ENCODE measurements at places on chromosomes 6 and 20.

DNA sequence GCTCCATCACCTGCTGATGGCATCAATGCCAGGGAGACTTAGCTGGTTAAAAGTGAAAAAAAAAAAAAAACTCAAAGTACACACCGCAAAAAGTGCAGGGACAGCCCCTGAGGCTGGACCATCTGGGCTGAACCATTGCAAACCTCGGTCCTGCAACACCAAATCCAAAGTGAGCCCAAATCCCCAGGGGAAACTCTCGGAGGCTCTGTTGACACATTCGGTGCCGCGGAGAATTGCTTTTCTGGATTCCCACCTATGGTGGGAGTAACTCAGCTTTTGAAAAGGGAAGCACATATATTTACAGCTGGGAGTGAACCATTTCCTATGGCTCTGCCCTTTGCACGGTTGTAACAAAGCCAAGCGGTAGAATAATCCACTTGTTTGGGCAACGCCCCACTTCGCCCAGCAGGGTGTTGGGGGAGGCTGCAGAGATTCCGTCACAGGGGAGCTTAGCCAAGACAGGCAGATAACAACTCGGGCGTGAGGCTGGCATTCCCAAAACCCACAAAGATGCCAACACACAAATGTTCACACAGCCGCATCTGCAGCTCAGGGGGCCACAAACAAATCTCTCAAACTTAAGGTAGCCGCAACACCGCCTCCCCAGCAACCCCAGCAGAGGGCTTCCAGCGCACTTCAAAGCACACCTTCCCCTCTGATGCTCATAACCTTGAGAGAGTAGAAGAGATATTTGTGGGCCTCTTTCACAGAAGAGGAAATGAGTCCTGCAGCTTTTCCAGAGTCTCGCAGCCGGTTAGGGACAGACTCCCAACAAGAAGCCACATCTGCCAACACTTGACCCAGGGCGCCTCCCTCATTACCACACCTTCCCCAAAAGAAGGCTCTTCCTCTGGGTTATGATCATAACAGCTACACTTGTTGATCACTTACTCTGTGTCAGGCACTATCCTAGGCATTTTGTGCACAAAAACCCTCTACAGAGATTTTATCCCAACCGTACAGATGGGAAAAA is 11.4 kb downstream of the ZC3H12D start:
- DNase-seq: no peak

- DNase-seq: peak; percentile 4
These were observed 85.5 kb downstream of the TRIM27 start for GRCh38 chr6:28838289-28838633.

- no peak for DNase-seq
These were observed 40.5 kb downstream of the HLA-F start for GRCh38 chr6:29763491-29764289.

DNA sequence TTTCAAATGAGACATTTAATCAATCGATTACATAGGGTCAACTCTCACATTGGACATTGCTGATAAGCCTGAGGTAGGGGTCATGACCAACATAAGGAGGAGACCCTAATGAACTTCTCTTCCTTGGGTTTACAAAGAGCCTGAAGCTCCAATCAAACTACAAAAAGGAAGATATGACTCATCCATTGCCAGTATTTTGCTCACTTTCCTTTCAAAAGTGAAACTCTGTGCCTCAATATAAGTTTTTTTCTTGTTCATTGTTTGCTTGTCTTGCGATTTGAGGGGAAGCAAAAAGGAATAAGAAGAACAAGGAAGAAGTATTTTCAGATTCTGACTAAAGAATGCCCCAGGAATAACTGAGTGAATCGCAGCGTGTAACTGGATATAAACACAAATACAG is 38.8 kb upstream of the KHDRBS2 start:
- DNase-seq: no peak

DNA sequence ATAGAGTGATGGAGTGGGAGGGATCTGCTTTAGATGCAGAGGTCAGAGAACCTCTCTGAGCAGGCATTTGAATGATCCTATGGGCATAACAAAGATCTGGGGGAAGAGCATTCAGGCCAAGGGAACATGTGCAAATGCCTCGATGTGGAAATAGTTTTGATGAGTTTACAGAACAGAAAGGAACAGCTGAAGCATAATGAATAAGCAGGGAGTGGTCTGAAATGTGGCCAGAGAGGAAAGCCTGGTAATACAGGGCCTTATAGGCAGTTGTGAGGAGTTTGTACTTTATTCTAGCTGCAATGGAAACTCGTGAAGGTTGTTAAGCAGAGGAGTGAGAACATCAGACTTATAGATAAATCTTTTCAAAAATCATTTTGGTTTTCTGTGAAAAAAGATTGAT is 33.0 kb upstream of the ME1 start:
- DNase-seq: no peak

- DNase-seq: no peak
These were observed 211.6 kb downstream of the SLC24A3 start for GRCh38 chr20:19423900-19424620.

- no peak for DNase-seq
These were observed 136.5 kb upstream of the SYNDIG1 start for GRCh38 chr20:24332956-24333355.

GRCh38 chr6:73152966-73153757 is 72.1 kb downstream of the KHDC1L start:
- DNase-seq: no peak

DNA sequence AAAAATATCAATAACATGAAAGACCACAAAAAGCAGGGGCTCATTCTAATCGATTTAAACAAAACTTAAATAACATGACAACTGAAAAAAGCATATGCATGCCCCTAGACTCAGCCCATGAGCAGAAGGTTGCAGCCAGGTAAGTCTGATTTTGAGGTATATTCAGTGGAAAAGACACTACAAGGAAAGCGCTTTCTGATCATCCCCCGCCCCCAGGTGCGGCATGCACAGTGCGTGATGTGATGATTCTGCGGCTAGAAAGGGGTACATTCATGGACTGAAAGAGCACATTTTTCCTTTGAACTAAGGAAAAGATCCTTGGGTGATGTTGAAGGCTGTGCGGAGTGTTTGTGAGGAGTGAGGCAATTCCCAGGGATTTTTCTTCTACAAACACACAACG is 16.9 kb upstream of the FOXC1 start:
- no peak for DNase-seq

GRCh38 chr20:36541768-36542488 is 609 bp downstream of the MYL9 start:
- no peak for DNase-seq

DNA sequence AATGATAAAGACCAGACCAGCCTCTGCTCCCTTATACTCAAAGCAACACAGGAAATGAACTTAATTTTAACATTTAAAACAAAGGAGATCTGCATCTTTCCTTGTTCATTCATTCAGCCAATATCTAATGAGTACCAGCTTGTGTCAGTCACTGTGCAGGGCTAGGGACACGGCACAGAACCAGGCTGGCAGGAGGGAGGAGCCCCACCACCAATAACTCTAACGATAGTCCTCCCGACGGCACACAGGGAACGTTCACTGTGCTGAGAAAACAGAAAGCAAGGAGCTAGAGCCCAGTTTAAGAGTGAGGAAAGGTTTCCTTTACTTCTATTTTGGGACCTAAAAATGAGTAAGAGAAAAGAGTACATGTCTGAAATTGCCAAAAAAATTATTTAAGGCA is 9.9 kb downstream of the ETV7 start:
- DNase-seq: no peak

- no peak for DNase-seq
These were observed 1.3 kb downstream of the NUP153 start for GRCh38 chr6:17705428-17705777.

- no peak for DNase-seq
These were observed 69.1 kb downstream of the GRIK2 start for GRCh38 chr6:101462576-101462975.

- DNase-seq: no peak
These were observed 44.1 kb upstream of the CHRNA4 start for GRCh38 chr20:63405102-63405730.

GRCh38 chr6:42361036-42361435 is 90.7 kb downstream of the TRERF1 start:
- DNase-seq: no peak

DNA sequence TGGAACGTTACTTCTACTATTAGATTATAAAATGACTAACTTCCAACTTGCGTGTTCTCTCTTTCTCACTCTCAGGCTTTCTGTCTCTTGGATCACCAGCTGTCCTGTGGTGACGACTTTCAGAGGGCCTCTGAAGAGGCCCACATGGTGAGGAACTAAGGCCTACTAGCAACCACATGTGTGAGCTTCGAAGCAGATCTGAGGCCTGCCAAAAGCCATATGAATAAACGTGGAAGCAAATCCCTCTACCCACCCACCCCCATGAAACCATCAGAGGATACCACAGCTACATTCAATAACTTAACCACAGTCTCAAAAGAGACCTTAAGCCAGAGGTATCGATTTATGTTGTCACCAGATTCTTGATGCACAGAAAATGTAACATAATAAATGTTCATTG is 13.5 kb upstream of the BMP5 start:
- DNase-seq: no peak

DNA sequence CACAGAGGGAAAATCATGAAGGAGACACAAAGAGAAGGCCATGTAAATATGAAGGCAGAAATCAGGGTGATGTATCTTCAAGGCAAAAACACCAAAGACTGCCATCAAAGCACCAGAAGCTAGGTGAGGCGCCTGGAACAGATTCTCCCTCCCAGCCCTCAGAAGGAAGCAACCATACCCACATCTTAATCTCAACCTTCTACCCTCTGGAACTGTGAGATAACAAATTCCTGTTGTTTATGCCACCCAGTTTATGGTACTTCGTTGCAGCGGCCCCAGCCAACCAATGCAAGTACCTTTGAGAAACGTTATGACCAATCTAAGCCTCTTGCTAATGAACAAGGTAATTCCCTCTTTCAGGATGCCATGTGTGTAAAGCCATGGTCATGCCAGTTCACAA is 66.2 kb upstream of the STXBP5 start:
- no peak for DNase-seq

DNA sequence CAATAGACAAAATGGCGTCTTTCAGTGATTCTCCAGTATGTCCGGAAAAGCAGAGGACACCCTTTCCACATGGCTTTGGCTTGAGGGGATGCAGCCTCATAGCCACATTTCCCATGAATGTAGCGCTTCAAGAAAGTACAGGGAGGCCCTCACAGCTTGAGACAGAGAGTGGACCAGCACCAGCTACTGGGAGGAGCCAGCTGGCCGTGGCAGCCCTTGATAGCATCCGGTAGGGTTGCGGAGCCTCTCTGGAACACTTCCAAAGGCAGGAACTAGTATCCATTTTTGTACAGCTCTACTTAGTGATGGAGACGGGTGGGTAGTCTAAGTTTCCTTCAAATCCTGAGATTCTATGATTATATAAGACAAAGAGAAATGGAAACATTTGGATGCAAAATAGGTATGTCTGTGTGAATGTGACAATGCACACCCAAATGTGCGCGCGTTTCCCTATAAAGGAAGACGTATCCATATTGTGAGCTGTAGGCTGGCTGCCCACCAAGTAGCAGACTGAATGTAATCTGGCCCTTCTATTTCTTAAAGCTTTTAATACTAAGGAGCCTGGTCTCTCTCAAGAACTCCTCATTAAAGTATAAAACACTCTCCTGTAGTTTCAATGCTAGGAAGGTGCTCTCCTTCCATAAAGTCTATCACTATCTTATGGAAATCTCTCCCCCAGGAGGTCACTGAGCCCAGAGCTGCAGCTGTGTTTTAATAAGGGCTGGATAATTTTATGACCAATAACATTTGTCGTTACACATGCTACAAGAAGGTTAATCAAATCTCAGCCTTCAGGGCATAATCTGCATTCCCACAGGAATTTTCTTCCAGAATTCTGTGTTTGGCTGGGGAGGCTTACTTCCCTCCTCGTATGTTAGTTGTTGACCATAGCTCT is 74.0 kb downstream of the SOBP start:
- no peak for DNase-seq

DNA sequence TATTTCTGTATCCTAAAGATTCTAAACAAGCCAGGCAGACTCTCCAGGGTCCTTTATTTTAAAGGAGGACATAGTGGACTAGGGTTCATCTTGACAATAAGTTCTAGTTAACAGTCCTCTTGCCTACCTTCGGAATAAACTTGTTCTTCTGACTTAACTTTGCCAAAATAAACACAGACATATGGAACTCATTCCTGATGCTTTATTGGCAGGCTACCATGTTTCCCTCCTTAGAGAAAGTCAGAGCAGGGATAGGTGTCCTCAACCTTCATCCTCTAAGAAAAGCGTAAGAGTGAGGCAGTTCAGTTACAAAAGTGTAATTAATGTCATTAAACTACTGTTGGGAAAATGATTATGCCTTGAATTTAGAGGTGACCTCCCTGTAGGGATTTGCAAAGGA is 46.9 kb upstream of the NRSN1 start:
- DNase-seq: no peak

GRCh38 chr6:144152334-144152900 is 2.1 kb downstream of the STX11 start:
- no peak for DNase-seq

DNA sequence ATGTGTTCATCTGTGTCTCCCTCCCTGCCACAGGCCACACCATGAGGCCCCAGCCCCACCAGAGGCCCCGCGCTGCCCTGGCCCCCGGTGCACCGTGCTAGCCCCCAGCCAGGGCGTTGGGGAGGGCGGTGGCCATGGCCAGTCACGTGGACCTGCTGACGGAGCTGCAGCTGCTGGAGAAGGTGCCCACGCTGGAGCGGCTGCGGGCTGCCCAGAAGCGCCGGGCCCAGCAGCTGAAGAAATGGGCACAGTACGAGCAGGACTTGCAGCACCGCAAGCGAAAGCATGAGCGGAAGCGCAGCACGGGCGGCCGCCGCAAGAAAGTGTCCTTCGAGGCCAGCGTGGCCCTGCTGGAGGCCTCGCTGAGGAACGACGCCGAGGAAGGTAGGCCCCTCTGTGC is 30.3 kb downstream of the PPP1R16B start:
- DNase-seq: no peak

GRCh38 chr6:88983532-88983931 is 20.1 kb upstream of the RNGTT start:
- DNase-seq: no peak

DNA sequence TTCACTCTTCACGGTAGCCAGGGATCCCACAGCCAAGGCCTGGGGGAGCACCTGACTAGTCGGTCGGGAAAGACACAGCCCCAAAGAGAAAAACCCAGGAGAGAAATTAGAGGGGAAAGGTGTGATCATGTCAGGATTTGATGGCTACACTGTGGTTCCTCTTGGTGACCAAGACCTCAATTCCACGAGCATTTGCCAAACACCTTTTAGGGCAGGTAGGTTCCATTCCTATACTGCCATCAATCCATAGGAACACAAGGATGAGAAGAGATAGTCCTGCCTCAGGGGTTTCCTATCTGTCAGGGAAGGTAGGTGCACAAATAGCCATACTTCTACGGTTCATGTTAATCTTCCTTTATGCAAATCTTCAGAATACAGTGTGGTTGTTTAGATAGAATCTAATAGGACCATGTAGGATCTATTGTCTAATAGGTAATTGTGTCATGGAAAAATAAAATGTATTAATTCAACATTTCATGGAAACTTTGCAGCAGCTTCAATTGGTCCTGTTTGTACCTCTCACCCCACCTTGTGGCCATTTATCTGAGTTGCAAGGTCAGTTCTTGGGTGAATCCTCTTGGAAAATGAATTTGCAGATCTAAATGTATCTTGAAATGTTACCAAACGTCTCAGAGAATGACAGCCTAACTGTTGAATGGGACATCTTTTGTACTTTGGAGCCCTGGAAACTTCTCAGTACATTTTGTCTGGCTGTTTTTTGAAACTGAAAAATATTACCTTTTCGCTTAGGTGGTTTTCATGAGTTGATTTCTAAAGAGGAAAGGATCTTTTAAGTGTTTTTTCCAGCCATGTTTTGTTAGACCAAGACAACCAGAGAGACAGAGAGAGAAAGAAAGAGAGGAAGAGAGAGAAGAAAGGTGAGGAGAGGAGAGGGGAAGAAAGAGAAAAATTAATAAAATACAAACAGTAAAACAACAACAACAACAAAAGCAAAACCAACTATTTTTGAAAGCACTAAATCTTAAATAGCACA is 33.7 kb upstream of the IYD start:
- no peak for DNase-seq
